Activated CD4-positive, alpha-beta T cell treated with anti-CD3 and anti-CD28 coated beads for 4 hours (primary cell): ENCODE measurements at places on chromosomes 1 and 21.

DNA sequence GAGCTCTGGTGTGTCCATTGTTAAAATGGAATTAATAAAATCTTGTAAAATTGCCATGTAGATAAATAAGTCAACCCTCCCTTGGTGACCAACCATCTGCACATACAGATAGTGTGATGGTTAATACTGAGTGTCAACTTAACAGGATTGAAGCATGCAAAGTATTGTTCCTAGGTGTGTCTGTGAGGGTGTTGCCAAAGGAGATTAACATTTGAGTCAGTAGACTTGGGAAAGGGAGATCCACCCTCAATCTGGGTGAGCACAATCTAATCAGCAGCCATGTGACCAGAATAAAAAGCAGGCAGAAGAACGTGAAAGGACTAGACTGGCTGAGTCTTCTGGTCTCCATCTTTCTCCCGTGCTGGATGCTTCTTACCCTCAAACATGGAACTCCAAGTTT lies 174.8 kb downstream of the LTN1 start:
- DNase-seq = no peak

GRCh38 chr1:6108937-6109614 lies 63.4 kb downstream of the KCNAB2 start:
- no peak for DNase-seq

- no peak for DNase-seq
Measured at GRCh38 chr1:167409183-167409582, 109.1 kb downstream of the CD247 start.

GRCh38 chr1:204742676-204743251 lies 57.2 kb upstream of the LRRN2 start:
- no peak for DNase-seq

DNA sequence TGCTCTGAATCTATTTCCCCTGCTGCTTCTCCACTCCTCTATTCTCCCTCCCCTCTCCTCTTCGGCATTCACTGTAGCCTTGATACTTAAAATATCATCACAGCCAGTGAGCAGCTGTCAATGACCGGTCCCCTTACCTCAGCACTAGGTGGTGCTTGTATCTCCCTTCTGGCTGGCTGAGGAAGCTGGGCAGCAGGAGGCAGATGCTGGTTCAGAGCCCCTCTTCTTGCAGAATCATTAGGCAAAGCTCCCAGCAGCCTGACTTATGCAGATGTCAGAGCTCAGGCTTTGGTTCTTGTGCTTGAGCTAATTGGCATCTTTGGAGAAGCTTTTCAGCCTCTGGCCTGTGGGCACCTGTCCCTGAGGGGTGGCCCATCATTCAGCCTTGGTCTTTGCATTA lies 31.9 kb upstream of the KCNA2 start:
- no peak for DNase-seq

- no peak for DNase-seq
Measured at GRCh38 chr1:6912518-6912917, 127.3 kb downstream of the CAMTA1 start.

- no peak for DNase-seq
Measured at GRCh38 chr21:32782698-32783097, 11.1 kb upstream of the PAXBP1 start.

- DNase-seq = no peak
Measured at GRCh38 chr21:29888437-29888836, 51.4 kb downstream of the GRIK1 start.

- no peak for DNase-seq
Measured at GRCh38 chr1:231240531-231240882, 505 bp upstream of the GNPAT start.

DNA sequence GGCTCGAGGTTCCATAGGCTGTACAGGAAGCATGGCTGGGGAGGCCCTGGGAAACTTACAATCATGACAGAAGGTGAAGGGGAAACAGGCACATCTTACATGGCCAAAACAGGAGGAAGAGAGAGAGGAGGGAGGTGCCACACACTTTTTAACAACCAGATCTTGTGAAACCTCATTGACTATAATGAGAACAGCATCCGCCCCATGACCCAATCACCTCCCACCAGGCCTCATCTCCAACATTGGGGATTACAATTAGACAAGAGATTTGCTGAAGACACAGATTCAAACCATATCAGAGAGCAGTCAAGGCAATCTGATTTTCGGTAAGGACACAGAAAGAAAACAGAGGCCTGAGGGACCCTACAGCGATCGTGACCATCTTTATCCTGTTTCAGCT lies 41.7 kb downstream of the TNFRSF9 start:
- no peak for DNase-seq

GRCh38 chr21:15560383-15561056 lies 169.3 kb upstream of the USP25 start:
- no peak for DNase-seq

- DNase-seq = no peak
Measured at GRCh38 chr1:39943471-39944290, 11.3 kb upstream of the MFSD2A start.

- no peak for DNase-seq
Measured at GRCh38 chr1:205692423-205692822, 12.1 kb upstream of the SLC45A3 start.

DNA sequence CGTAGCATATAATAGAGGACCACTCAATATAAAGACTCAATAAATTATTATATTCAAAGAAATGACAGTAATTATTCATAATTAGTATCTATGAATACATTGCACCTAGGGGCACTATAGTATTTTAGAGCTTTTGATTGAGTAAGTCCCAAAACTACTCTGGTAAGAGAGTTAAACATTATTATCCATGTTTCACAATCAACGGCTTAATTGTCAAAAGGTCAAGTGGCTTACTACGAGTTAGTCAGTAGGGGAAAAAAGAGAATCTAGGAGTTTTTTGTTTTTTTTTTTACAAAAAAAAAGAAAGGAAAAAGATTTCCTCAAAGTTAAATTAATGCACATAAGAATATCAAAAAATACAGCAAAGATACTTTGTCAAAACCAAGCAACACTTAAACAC lies 20.4 kb upstream of the LAMC1 start:
- no peak for DNase-seq

GRCh38 chr1:16716691-16717335 lies 23.5 kb upstream of the RNU1-4 start:
- DNase-seq = no peak

DNA sequence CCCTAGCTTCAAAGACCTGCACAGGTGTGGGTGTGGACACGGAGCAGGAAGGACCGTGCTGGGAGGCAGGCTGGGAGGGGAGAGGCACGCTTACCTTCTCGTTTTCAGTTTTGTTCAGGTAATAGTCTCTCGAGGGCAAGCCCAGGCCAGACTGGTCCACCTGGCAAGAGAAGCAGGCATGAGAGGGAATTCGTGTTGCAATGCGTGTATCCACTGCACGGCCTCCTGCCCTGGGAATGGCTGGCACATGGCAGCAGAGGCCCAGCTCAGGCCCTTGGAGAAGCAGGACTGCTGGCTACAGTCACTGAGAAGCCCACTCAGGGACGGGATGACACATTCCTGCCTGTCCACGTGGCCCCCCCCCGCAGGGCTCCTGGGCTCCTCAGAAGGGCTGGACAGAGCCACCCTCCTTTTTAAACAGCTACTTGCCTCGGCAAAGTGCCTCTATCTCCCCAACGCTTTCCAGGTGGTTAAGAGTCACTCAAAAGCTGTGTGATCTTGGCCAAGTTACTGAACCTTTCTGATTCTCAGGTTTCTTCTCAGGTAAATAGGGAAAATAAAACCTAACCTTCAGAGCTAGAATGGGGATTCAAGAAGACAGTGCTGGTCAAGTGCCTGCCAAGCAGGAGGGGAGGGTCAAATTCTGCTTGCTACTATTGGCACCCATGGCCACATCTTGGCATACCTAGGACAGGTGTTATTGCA lies 32.7 kb downstream of the ECE1 start:
- DNase-seq = no peak

DNA sequence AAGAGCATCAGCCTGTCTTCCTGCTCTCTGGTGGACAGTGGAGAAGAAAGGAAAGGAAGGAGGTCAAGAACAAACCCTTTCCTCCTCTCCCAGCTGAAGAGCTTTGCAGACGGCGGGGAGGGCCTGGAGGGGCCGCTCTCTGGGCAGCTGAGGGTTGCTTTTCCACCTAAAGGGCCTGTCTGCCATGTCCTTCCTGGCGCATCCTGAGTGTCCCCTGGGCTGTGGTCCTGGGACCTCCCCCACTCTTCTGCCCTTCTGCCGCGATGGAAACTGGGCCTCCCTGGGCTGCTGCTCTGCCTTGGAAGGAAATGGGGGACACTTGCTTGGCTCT lies 107.0 kb downstream of the ETS2 start:
- DNase-seq = no peak
